ENCODE measurements at places on chromosomes 16 and 17.

DNA sequence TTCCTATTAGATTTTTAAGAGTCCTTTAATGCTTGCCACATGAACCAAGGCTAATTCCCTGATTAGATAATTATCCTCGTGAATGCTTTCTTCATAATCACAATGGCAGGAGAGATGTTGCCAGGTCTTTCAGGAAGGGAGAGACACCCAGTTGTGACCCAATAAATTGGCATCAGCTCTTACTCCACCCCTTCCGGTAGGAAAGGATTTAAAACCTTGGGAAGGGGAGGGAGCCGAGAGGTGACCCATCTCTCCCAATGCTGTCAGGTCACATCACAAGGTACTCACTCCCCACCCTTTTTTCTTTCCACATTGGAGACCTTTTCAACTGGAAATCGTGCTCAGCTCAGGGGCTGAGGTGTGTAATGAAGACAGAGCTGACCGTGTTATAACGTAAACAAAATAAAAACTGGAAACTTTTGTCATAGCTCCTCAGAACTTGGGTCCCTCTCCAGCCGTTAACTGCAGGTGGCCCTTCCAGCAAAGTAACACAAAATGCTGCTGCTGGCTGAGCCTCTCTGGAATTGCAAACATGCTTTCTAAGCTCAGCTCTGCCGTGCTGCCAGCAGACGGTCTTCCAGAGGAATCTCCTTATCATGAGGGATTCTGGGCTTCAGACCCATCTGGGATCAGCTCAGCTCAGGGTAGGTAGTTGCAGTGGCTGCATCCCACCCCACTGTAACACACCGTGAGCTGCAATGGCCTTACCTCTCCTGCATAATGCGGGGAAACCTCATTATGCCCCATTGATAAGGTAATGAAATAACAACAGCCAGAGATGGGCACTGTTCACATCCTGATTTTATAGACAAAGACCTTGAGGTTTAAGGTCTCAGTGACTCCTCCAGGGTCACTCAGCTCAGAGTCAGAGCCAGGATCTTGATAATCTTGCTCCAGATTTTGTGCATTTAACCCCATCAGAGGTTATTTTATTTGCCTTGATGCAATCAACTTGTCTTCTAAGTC is 15.6 kb downstream of the TMEM100 start:
- no peak for DNase-seq

- no peak for DNase-seq
Measured at GRCh38 chr17:37761059-37761458, 16.2 kb upstream of the HNF1B start.

DNA sequence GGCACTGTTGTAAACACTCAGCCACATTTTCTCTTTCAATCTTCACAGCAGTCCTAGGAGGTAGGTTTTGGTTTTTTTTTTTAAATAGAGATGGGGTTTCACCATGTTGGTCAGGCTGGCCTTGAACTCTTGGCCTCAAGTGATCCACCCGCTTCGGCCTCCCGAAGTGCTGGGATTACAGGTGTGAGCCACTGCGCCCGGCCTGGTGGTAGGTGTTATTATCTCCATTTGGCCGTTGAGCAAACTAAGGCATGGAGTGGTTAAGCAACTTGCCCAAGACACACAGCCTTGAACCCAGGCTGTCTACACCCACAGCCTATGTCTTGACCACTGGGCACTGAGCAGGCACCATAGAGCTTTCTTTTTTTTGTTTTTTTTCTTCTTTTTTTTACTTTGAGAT is 8.6 kb downstream of the SGCA start:
- no peak for DNase-seq

DNA sequence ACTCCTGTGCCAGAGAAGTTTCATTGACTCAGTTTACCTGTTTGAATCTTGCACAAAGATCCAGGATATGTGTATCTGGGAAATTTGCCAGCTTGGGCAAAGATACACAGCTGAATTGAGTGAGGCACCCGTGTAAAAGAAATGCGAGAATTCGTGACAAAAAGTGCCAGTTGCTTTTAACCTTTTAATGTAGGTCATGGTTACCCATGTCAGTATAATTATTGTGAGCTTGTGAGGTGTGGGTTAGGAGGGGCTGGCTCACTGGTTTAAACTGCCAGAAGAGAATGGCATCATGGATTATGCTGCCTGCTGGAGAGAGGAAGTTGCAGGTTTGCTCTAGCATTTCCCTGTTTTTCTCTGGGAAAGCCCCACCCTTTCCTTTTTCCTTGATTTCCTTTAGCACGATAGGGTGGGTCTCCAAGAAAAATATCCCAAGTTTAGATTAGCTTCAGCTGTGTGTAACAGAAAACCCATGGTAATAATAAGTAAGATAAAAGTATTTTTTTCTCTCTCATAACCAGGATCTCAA is 24.8 kb upstream of the NDRG4 start:
- DNase-seq, result no peak

- DNase-seq, result peak; percentile 55
Measured at GRCh38 chr17:62703776-62704380, 76.4 kb downstream of the MRC2 start.

GRCh38 chr17:56523042-56523441 is 70.5 kb upstream of the NOG start:
- no peak for DNase-seq
